ENCODE measurements at places on chromosomes 11 and 22. TPM values are rescaled to one million over a fixed set of nuclear protein-coding genes. Genes with fewer than 3 reads are reported as not detected.
A peak's percentile ranks its signal among the peaks of the same experiment; 100 is the strongest.

UPK3A gene
- 3.9 TPM for total RNA-seq

DNA sequence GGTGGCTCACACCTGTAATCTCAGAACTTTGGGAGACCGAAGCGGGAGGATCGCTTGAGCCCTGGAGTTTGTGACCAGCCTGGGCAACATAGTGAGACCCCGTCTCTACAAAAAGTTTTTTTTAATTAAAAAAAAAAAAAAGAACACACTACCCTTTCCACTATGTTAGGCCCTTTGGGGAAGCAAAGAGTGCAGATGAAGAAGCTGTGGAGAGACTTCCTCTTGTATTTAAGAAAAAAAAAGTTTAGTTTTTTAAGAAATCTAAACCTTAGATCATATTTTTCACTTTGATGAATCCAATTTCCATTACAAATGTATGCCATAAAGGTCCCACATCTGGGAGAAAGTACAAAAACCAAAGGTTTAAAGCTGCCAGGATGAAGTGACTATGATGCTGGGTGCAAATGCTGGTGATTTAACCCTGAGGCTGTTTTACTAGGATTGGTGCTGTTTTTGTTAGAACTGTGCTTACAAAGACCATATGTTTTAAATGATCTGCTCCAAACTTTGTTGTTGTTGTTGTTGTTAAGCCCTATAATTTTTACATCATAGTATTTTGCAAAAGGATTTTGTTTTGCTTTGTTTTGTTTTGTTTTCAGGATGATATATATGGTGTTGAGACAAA lies 28.9 kb upstream of the ACER3 start:
- no peak overlapping the region for H3K4me3 ChIP-seq
- no peaks in the 10 kb centered on the region for H3K27me3 ChIP-seq
- H3K27ac ChIP-seq = no peak overlapping the region
- H3K36me3 ChIP-seq = no peaks in the 10 kb centered on the region
- no peak for DNase-seq
- H3K4me1 ChIP-seq = peaks cover 6% of the 10 kb centered on the region

- no peak overlapping the region for H3K4me3 ChIP-seq
- no peak overlapping the region for H3K27ac ChIP-seq
- no peaks in the 10 kb centered on the region for H3K36me3 ChIP-seq
- peak; percentile 82 for DNase-seq
These were observed 57.1 kb downstream of the PARVB start for GRCh38 chr22:44080936-44081861.

- peaks cover 18% of the 10 kb centered on the region for H3K36me3 ChIP-seq
- H3K4me3 ChIP-seq = no peak overlapping the region
- H3K4me1 ChIP-seq = peaks cover 29% of the 10 kb centered on the region
- no peak for DNase-seq
- H3K27ac ChIP-seq = peak overlapping the region; percentile 28
These were observed 2.6 kb downstream of the CNTF start for GRCh38 chr11:58625086-58625485.

BAIAP2L2 gene
- 0.50 TPM for total RNA-seq

OR4C12 gene
- total RNA-seq = not detected

DNA sequence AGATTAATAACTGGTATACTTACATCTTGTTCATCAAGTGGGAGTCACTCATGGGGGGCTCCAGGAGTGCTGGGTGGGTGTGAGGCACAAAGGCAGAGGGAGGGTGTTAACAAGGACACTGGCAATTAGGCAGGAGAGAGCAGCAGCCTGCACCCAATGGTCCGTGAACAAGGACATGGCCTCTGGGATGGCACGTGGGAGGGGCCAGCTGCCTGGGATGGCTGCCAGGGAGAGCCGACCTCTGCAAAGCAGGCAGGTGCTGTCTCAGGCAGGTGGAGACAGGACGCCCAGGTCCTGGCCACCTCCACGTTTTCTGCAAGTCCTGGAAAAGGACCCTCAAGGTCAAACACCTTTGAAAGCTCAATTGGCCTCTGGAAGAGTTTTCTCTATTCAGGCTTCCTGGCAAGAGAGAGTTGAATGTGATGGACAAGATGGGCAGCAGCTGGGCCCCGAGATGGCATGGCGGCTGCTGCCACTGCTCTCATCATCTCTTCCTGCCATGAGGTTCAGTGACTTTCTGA lies 257.1 kb downstream of the BUD13 start:
- no peaks in the 10 kb centered on the region for H3K36me3 ChIP-seq
- H3K4me3 ChIP-seq = no peak overlapping the region
- H3K27ac ChIP-seq = no peak overlapping the region
- H3K4me1 ChIP-seq = no peaks in the 10 kb centered on the region

- no peaks in the 10 kb centered on the region for H3K4me1 ChIP-seq
- no peaks in the 10 kb centered on the region for H3K27me3 ChIP-seq
- H3K36me3 ChIP-seq = no peaks in the 10 kb centered on the region
- DNase-seq = no peak
These were observed 28.4 kb upstream of the PAMR1 start for GRCh38 chr11:35553831-35554230.

GRCh38 chr11:34953955-34954354 lies 37.5 kb downstream of the PDHX start:
- H3K4me3 ChIP-seq = no peak overlapping the region
- no peak for DNase-seq
- no peaks in the 10 kb centered on the region for H3K4me1 ChIP-seq
- H3K27ac ChIP-seq = no peak overlapping the region
- H3K27me3 ChIP-seq = no peaks in the 10 kb centered on the region

GRCh38 chr11:31820438-31820818 lies 9.3 kb upstream of the PAX6 start:
- H3K4me1 ChIP-seq = peaks cover 23% of the 10 kb centered on the region
- H3K36me3 ChIP-seq = no peaks in the 10 kb centered on the region
- no peak for DNase-seq
- H3K27me3 ChIP-seq = peaks cover 90% of the 10 kb centered on the region

Measured in thyroid gland (tissue), 4 donors.